ENCODE measurements at places on chromosomes 4 and X. TPM values are rescaled to one million over a fixed set of nuclear protein-coding genes. Genes with fewer than 3 reads are reported as not detected.

ALB gene
- total RNA-seq, result under 0.01 TPM

COX7B2 gene
- total RNA-seq, result not detected

GABRG1 gene
- not detected for total RNA-seq

SOD3 gene
- 2.1 TPM for total RNA-seq

MAGEB1 gene
- total RNA-seq, result not detected

ADH7 gene
- total RNA-seq, result not detected
